Glutamatergic neuron (in vitro differentiated cells): ENCODE measurements at places on chromosomes 2 and 18. TPM values are rescaled to one million over a fixed set of nuclear protein-coding genes. Genes with fewer than 3 reads are reported as not detected.

ICA1L gene
- 12.0 TPM for total RNA-seq

PPP4R1 gene
- 136 TPM for total RNA-seq

MATN3 gene
- 0.32 TPM for total RNA-seq

DYNC2LI1 gene
- total RNA-seq = 11.9 TPM

SOWAHC gene
- total RNA-seq = 12.9 TPM

IL1R1 gene
- 0.17 TPM for total RNA-seq

C1GALT1C1L gene
- total RNA-seq = 0.49 TPM

FARP2 gene
- 67.7 TPM for total RNA-seq

DNER gene
- 36.0 TPM for total RNA-seq

SLC19A3 gene
- total RNA-seq = 1.7 TPM

DNA sequence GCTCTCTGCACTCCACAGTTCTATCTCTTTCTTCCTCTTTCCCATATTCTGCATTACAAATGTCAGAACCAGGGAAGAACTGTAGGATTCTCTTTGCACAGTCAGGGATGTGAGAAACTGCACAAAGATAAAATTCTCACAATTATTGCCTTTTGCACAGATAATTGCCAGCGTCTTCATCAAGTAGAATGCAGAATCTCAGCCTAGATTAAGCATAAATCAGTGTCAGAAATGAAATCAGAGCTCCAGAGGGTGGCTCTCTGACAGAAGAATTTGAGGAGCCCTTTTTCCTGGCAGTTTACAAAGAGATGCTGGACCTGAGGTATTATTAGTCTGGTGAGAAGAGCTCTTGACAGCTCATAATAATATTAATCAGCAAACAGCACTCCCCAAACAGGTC is 173.1 kb downstream of the PTH2R start:
- H3K36me3 ChIP-seq = no peaks in the 10 kb centered on the region
- H3K27me3 ChIP-seq = no peaks in the 10 kb centered on the region
- no peak for DNase-seq
- H3K4me3 ChIP-seq = no peak overlapping the region
- H3K4me1 ChIP-seq = no peaks in the 10 kb centered on the region

DNA sequence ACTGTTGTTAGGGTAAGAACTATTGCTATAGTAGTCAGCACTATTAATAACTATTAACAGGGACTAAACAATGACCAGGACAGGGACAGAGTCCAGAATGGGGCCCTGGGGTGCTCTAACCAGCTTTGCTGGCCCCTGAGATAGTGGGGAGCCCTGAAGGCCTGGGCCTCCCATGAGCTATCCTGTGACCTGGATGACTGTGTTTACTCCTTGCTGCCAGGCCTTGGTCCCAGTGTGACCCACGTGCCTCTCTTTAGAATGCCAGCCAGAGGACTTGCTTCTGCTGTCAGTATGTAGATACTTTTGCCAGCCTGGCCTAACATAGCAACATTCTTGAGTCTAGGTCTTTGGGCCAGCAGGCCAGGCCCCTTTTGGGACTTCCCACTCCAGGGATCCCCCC is 11.4 kb downstream of the CDK5R2 start:
- peaks cover 9% of the 10 kb centered on the region for H3K27me3 ChIP-seq
- no peak for DNase-seq
- no peak overlapping the region for H3K27ac ChIP-seq
- no peaks in the 10 kb centered on the region for H3K36me3 ChIP-seq
- H3K4me3 ChIP-seq = no peak overlapping the region
- peaks cover 7% of the 10 kb centered on the region for H3K4me1 ChIP-seq

- H3K36me3 ChIP-seq = no peaks in the 10 kb centered on the region
- H3K4me1 ChIP-seq = no peaks in the 10 kb centered on the region
- DNase-seq = no peak
- H3K27me3 ChIP-seq = peaks cover 2% of the 10 kb centered on the region
These were observed 99.6 kb upstream of the MAP2 start for GRCh38 chr2:209324281-209324680.

DNA sequence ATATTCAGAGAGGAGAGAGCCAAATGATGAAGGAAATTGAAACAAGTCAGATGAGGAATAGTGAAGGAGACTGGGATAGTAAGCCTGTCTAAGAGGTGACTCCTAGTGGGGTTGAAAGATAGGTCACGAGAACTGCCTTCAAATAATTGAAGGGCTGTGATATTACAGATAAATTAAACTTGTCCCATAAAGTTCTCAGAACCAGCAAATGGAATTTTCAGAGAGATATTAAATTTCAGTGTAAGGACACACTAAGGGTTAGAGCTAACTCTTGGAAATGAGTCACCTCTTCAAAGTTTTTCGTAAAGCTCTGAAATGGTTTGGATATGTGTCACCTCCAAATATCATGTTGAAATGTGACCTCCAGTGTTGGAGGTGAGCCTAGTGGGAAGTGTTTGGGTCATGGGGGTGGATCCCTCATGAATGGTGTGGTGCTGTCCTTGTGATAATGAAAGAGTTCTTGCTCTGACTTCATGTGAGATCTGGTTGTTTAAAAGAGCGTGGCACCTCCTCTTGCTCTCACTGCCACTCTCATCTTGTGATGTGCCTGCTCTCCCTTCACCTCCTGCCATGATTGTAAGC is 87.3 kb downstream of the BABAM2 start:
- DNase-seq = no peak
- H3K36me3 ChIP-seq = no peaks in the 10 kb centered on the region
- no peaks in the 10 kb centered on the region for H3K4me1 ChIP-seq
- H3K4me3 ChIP-seq = no peak overlapping the region
- H3K27ac ChIP-seq = no peak overlapping the region

- H3K27me3 ChIP-seq = no peaks in the 10 kb centered on the region
- no peaks in the 10 kb centered on the region for H3K4me1 ChIP-seq
- H3K27ac ChIP-seq = no peak overlapping the region
These were observed 117.0 kb downstream of the LAMA1 start for GRCh38 chr18:7000484-7001096.

GRCh38 chr18:13501891-13502290 is 224.5 kb downstream of the FAM210A start:
- no peak for DNase-seq
- no peak overlapping the region for H3K27ac ChIP-seq

DNA sequence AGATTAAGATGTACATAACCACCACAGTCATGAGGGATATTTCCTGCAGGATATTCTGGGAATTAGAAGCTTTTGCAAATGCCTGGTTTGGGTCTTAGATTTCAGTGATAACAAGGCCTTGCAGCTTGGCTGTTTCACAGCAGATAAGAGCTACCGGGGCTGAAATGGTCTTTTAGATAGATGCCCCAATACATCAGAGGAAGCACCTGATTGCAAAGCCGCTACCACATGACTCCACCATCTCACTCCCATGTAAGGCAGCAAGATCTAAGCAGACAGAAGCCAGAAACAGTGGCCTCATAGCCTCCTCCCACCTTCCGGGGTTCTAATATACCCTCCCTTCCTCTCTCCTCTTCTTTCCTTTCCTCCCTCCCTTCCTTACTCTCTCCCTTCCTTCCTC is 31.1 kb upstream of the EPG5 start:
- no peak overlapping the region for H3K27ac ChIP-seq
- DNase-seq = no peak
- no peaks in the 10 kb centered on the region for H3K27me3 ChIP-seq
- H3K4me1 ChIP-seq = no peaks in the 10 kb centered on the region
- H3K36me3 ChIP-seq = no peaks in the 10 kb centered on the region

DNA sequence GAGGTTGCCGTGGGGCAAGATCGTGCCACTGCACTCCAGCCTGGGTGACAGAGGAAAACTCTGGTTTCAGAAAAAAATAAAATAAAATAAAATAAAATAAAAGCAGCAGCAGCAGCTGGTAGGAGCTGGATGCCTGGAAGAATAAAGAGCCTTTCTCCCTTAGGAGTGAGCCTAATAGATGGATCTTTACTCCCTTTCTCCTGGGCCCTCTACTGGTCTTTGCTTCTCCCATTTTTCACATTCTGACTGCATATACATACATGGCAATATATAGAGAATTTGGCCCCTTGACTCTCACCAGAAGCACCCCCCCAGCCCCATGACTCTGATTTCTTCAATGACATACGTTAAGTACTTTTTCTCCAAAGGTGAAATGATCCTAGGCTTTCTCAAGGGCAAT is 9.8 kb upstream of the MALT1 start:
- no peak overlapping the region for H3K4me3 ChIP-seq
- peaks cover 2% of the 10 kb centered on the region for H3K4me1 ChIP-seq
- no peak for DNase-seq
- peaks cover 1% of the 10 kb centered on the region for H3K27me3 ChIP-seq
- no peaks in the 10 kb centered on the region for H3K36me3 ChIP-seq
- no peak overlapping the region for H3K27ac ChIP-seq

DNA sequence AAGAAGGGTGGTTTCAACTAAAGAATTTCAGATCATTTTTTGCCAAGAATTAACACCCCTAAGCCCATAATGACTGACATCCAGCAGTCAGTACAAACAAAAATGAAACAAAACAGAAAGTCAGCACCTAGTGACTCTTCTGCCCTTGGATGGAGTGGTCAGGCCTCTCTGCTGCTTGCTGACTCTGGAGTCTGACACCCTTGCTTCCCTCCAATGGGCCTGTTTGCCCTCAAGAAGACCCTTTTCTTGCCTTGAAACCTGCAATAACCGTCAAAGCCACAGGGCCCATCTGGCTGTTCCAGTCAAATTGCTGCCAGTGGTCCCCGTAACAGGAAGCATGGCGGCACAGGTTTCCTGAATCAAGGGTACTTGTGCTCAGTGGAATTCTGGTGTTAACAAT is 27.2 kb upstream of the CYTIP start:
- H3K27me3 ChIP-seq = no peaks in the 10 kb centered on the region
- no peaks in the 10 kb centered on the region for H3K36me3 ChIP-seq
- no peak overlapping the region for H3K4me3 ChIP-seq
- no peaks in the 10 kb centered on the region for H3K4me1 ChIP-seq

DNA sequence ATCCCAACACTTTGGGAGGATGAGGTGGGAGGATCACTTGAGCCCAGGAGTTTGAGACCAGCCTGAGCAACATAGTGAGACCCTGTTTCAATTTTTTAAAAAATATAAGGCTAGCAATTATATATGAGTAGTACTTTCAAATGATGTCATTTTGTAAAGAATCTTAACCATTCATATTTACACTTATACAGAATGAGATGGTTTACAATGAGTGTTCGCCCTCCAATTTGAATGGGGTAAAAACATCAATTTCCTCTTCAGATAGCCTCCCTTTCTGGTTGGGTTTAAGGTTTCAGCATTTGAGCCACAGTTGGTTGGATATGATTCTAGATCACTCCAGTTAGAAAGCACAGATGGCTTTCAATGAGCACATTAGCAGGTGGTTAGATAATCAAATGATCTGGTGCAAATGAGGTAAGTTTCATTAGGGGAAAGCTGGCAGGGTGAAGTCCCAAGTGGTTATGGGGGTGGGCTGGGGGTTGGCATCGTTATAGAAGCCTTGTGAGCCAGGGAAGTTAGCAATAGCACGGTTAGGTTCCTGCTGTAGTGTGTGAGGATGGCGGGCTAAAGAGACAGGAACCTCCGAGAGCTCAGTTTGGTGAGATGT is 63.9 kb downstream of the TRPM8 start:
- H3K4me3 ChIP-seq = peak overlapping the region; percentile 13
- no peak overlapping the region for H3K27ac ChIP-seq
- H3K27me3 ChIP-seq = peaks cover 3% of the 10 kb centered on the region

- no peaks in the 10 kb centered on the region for H3K36me3 ChIP-seq
- H3K27me3 ChIP-seq = peaks cover 2% of the 10 kb centered on the region
These were observed 419.6 kb upstream of the POU3F3 start for GRCh38 chr2:104434318-104434792.

GRCh38 chr18:46343456-46343855 is 239.3 kb downstream of the HAUS1 start:
- no peaks in the 10 kb centered on the region for H3K36me3 ChIP-seq
- H3K4me1 ChIP-seq = peaks cover 71% of the 10 kb centered on the region
- DNase-seq = no peak
- peak overlapping the region; percentile 80 for H3K27ac ChIP-seq

GRCh38 chr2:37544591-37545031 is 126.8 kb downstream of the CDC42EP3 start:
- H3K27me3 ChIP-seq = no peaks in the 10 kb centered on the region
- no peaks in the 10 kb centered on the region for H3K36me3 ChIP-seq
- H3K4me1 ChIP-seq = peaks cover 2% of the 10 kb centered on the region
- DNase-seq = no peak

GRCh38 chr2:226905718-226906117 is 69.9 kb downstream of the RHBDD1 start:
- H3K27me3 ChIP-seq = no peaks in the 10 kb centered on the region
- H3K36me3 ChIP-seq = no peaks in the 10 kb centered on the region
- DNase-seq = no peak
- H3K4me3 ChIP-seq = no peak overlapping the region
- H3K27ac ChIP-seq = no peak overlapping the region
